ENCODE measurements at places on chromosomes 4 and X.

GRCh38 chrX:47643926-47644325, 6.4 kb downstream of the ELK1 start:
- DNase-seq: peak; percentile 56

DNA sequence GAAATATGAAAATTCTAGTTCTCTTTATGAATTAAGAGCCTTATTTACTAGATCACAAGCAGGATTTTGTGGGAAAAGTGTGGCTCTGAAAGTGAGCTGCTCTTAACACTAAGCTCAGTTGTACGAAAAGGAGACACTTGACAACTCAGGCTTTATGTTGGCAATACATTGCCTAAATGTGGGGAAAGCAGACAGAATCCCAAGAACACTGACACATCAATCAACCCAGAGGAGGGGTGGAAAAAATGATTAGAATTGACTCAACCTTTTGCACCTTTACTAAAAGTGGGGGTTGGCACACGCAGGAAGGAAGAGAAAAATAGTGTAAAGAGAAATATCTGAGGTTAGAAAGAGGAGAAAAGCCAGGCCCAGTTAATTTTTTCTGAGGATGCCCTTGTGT, 61.6 kb downstream of the CHST7 start:
- no peak for DNase-seq

GRCh38 chr4:169952236-169953002, 73.8 kb downstream of the MFAP3L start:
- DNase-seq: no peak

- peak; percentile 71 for DNase-seq
Observed at GRCh38 chrX:10612215-10612614, 8.2 kb downstream of the MID1 start.

DNA sequence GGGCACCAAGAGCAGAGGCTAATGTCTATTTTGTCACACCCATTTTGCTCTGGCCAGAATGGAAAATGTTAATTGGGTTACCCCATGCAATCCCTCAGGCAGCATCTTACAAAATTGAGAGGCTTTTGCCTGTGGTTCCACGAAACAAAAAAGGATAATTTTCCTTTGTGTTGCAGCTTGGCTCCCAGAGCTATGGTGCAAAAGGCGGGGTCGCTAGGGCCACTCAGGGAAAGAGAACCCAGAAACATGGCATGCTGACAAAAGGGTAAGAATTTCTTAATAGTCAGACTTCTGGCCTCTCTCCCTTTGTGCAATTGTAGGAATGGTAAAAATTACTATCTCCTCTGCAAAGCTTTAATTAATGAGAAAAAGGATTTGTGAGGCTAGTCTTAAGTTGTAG, 119.6 kb upstream of the BANK1 start:
- no peak for DNase-seq

- no peak for DNase-seq
Observed at GRCh38 chr4:56737666-56738065, 56.6 kb upstream of the HOPX start.

- DNase-seq: peak; percentile 80
Observed at GRCh38 chrX:9341291-9342201, 123.3 kb upstream of the TBL1X start.

GRCh38 chr4:102734591-102735385, 26.0 kb downstream of the MANBA start:
- peak; percentile 36 for DNase-seq

DNA sequence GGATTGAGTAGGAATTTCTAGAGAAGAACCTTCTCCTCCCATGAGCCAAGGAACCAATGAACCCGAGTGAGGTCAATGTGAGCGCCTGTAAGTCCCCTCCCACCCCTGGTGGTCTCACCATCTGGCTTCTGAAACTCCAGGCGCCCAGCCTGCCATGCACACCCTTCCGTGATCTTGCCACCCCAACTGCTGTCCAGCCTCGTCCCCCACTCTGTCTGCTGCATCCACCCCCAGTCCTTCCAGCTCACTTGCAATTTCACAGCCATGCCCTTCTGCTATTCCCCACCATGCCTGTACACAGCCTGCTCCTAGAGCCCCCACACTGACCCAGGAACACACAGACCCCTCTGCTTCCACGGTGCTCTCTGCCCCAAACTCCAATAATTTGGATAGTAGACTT, 323.7 kb downstream of the STK32B start:
- no peak for DNase-seq

All from iris pigment epithelial cell (primary cell).